ENCODE measurements at places on chromosomes 12 and 14.

GRCh38 chr12:30845676-30846075, 80.9 kb upstream of the TSPAN11 start:
- DNase-seq = no peak

DNA sequence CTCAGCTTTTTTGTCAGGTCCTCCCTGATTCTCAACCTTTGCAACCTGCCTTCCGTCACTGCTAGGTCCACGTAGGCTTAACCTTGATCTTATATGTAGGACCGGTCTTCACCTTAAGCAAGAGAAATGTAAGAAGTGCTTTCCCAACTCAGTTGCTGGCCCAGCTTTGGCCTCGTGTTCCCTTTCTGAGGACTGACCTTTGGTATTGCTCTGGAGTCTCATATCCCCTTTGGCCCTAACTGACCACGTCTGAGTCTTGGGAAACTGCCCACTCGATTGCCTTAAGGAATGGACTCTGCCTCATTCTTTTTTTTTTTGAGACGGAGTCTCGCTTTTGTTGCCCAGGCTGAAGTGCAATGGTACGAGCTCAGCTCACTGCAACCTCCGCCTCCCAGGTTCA, 8.0 kb downstream of the ACOT6 start:
- no peak for DNase-seq

DNA sequence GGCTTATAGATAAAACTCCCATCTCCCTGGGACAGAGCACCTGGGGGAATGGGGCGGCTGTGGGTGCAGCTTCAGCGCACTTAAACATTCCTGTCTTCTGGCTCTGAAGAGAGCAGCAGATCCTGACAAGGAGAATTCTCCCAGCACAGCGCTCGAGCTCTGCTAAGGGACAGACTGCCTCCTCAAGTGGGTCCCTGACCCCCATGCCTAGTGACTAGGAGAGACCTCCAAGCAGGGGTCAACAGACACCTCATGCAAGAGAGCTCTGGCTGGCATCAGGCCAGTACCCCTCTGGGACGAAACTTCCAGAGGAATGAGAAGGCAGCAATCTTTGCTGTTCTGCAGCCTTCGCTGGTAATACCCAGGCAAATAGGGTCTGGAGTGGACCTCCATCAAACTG, 28.1 kb upstream of the CD163L1 start:
- DNase-seq = no peak

GRCh38 chr12:2960390-2960956, 1.3 kb downstream of the TEAD4 start:
- no peak for DNase-seq

DNA sequence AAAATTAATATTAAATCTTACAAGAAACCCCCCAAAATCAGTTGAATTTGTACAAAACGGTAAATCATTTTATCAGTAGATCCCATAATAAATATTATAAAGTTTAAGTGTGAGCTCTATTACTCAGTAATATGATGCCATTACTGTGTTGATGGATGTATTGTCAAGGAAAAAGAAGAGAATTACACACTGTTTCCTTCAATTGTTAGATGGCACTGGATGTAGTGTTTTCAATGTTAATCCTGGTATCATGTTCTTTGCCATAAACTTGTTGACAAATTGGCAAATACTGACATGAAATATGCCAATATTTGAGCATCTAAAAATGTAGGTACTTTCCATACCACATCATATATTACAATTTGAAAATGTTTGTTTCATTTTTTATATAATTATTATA, 101.6 kb downstream of the NTS start:
- DNase-seq = no peak

- no peak for DNase-seq
Observed at GRCh38 chr14:100652744-100653143, 65.5 kb upstream of the BEGAIN start.

Data from right renal cortex interstitium (tissue), 3 donors.